Suppressor macrophage (primary cell): ENCODE measurements at places on chromosomes 11 and 22.

DNA sequence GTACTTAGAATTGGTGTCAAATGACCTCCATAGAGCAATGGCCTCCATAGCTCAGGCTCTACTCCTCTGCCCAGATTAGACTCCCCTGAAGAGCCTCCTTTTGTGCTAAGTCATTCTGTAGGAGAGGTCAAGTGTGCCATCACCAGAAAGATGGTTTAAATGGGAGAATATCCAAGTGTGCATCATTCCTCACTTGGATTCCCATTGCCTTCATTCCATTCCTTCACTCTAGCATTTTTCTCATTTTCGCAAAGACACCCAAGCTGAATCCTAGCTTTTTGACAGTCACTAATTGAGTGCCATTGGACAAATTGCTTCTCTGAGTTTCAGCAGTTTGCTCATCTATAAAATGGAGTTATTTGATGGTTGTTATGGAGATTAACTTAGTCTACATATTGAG, 16.9 kb downstream of the CLMP start:
- no peak for DNase-seq

- no peak for DNase-seq
Observed at GRCh38 chr22:21594865-21595452, 27.4 kb downstream of the UBE2L3 start.

DNA sequence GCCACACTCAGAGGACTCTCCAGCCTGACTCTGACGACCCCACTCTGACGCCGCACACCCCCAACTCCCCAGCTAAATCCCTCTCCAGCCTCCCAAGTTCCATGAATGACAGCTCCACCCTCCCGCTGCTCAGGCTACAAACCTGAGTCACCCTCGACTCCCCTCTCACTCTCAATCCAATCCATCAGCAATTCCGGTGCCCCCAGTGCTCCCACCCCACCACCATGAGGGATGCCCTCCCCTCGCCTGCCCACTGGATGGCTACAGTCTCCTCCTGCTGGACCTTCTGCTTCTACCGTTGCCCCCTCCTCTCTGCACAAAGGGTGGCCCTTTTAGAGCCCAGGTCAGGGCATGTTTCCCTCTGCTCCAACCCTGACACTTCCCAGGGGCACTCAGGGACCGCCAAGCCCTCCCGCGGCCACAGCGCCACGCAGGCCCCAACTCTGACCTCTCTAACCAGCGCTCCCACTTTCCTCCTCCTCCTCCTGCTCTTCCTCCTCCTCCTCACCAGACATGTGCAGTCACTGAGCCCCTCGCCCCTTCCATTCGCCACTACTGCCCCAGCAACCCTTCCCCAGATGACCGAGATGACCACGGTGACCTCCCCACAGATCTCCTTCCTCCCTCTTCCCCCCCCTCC, 69.5 kb upstream of the NUP50 start:
- DNase-seq = no peak

DNA sequence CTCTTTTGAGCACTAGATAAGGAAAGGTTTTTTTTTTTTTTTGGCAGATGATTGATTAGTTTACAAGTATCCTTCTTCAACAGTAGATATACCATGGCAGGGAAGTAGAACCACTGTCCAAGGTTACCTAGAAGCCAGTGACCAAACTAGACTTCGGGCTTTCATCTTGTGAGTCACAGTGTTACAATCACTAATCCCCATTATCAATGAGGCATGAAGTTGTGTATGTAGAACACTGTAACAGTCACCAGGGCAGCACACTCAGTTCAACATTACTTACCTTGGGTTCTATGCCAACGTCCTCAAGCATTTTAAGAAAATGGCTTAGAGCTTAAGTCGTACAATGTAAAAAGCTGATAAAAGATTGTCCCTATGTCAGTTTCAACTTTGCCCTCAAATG, 430.9 kb downstream of the ETS1 start:
- DNase-seq = no peak

DNA sequence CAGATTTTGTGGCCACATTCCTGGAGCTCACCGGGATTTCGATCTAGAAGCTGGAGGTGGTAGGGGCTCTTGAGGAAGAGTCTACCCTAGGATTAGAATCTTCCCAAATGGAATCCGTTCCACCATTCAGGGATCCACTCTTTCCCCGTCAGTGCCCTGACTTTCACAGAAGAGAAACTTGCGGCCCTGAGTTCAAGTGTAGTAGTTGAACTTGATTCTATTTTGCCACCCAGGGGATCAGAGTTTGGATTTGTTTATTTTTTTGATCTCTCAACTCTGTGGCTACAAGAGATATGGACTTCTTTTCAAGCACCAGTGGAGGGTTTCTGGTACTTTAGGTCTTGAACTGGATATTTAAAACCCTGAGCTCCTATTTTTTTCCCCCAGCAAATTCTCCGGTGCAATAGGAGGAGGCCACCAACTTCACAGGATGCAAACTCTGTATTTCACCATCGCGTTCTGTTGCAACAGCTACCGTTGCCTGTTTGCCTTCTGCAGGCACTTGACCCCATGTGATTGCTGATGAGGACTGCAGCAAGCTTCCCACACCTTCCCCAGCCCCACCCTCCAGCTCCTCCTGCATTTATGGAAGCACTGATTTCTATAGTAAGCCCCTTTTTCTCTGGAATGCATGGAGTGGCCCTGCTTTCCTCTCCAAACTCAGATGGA, 14.8 kb upstream of the MRGPRF start:
- DNase-seq = peak; percentile 93

- no peak for DNase-seq
Observed at GRCh38 chr11:76491644-76492043, 46.8 kb downstream of the EMSY start.

GRCh38 chr11:111395749-111396148, 16.7 kb upstream of the POU2AF1 start:
- DNase-seq = no peak

GRCh38 chr11:46514370-46514769, 79.5 kb downstream of the AMBRA1 start:
- no peak for DNase-seq

DNA sequence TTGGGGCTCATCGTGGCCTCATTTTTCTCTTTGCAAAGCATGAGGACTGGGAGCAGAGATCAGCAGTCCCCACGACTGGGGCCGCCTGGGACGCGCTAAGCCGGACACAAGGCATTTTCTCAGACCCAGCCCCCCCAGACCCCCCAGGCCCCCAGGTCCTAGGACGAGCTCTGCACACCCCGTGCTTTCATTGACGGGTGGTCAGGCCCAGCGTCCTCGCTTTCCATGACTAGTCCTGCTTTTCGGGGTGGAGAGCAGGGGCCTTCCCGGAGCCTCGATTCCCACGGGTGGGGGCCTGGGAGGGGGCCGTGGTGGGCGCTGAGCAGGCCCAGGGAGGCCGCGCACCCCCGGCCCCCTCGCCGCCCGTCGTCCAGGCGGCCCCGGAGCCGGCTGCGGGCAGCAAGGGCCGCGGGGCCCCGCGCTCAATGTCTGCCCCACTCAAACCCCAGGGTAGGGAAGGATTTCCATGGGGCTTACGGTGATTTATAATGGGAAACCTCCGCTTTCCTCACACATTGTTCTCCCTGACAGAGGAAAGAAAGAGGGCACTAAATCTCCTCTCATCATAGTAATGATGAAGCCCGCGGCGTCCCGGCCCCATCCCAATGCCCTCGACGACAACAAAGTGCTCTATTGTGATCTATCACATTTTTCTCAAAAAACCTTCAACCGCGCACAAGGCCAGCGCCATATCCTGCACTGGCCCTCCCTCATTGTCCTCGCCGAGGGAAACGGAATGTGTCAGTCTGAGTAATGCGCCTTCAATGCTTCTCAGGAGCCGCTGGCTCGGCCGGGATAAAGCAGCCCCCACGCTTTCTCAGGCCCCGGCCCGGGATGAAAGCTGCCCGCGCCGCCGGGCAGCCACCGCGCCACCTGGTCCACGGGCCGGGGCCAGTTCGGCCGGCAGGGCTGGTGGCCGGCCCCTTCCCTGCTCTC, 10.4 kb upstream of the LINC01488 start:
- no peak for DNase-seq

DNA sequence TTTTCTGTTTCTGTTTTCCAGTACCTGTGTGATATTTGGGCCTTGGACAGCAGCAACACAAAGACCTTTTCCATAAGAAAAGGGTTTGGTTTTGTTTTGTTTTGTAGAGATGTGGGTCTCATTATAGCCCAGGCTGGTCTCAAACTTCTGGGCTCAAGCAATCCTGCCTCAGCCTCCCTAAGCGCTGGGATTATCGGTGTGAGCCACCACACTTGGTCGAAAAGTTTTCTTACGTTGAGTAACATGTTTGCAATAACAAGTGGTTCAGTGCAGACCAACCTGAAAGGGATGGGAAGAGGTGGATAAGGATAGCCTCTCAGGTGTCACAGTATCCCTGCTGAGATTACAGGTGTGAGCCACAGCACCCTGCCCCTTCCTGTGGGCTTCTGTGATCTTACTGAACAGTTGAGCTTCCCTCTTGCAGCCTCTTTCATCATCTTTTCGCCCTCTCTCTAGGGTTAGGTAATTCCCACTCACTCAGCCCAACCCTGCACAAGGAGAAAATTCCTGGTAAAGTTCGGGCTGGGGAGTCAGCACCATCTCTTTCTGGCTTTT, 3.5 kb upstream of the MRPL48 start:
- peak; percentile 36 for DNase-seq

DNA sequence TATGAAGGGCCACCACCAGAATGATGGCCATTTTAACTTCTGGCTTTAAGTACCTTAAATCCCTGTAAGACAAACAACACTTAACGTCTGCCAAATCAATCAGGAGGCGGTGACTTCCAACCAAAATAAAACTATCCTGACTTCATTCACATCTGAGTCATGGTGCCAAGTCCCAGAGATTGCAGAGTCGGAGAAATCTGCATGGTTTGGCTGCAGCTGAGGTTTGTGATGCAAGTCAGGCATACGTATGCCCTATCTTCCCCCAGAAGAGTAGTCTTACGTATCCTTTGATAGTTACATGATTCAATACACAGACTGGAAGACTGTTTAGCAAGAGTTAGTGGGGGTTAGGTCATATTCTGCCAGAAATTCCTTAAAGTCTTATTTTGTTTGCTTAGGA, 1.7 kb upstream of the GAB2 start:
- DNase-seq = peak; percentile 97

- DNase-seq = peak; percentile 63
Observed at GRCh38 chr11:58028687-58029411, 1.9 kb upstream of the OR6Q1 start.

- no peak for DNase-seq
Observed at GRCh38 chr11:128860571-128861361, 6.3 kb downstream of the KCNJ1 start.

DNA sequence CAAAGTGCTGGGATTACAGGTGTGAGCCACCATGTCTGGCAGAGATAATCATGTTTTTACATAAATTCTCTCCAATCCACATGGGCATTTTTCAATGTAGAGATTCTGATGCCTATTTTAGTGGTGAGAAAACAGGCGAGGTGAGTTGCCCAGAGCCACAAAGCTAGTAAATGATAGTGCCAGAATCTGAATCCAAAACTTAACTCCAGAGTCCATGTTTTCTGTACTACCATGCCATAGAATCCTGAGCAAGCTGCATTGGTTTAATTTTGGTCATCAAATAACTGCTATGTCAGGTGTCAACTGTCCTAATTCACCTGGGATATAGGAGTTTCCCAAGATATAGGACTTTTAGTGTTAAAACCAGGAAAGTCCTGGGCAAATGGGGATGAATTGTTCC, 13.6 kb downstream of the NEFH start:
- DNase-seq = no peak

DNA sequence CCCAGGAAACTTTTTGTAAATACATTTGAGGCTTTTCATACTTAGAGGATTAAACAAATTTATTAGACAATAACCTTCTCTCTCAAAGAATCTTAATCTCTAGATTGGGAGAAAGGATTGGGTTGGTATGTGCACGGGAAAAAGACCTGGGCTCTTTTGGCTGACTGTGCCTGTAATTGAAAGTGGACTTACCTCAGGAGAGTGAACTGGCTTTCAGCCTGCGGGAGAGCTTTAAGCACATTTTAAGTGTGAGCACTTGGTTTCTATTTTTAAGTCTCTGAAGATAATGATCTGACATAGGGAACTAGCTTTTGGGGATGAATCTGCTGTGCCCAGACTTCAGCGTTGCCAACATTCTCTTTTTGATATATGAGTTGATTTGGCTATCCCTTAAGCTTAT, 35.8 kb downstream of the UVRAG start:
- DNase-seq = no peak

DNA sequence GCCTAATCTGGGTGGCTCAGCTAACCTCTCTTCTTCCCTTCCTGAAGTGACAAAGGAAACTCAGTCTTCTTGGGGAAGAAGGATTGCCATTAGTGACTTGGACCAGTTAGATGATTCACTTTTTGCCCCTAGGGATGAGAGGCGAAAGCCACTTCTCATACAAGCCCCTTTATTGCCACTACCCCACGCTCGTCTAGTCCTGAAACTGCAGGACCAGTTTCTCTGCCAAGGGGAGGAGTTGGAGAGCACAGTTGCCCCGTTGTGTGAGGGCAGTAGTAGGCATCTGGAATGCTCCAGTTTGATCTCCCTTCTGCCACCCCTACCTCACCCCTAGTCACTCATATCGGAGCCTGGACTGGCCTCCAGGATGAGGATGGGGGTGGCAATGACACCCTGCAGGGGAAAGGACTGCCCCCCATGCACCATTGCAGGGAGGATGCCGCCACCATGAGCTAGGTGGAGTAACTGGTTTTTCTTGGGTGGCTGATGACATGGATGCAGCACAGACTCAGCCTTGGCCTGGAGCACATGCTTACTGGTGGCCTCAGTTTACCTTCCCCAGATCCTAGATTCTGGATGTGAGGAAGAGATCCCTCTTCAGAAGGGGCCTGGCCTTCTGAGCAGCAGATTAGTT, 14.2 kb upstream of the UVRAG start:
- DNase-seq = no peak

DNA sequence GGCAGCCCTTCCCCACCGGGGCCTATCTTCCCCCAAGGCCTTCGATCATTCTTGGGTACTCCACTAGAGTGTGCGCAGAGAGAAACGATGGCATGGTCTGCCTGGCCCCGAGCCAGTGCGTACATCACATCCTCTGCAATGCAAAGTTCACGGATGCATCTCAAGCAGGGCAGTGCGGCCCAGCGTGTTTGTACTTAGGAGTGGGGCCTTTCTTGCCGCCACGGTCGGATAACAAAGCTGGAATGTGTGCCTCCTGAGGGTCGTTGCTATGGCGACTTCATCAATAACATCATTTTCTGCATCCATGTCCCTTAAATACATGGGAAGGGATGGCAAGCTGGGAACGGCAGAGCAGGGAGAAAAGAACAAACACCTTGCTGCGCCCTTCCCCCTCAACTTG, 73.9 kb downstream of the SCUBE1 start:
- DNase-seq = no peak

GRCh38 chr11:34644669-34645406, 23.9 kb downstream of the EHF start:
- DNase-seq = no peak

- DNase-seq = peak; percentile 80
Observed at GRCh38 chr22:28442264-28442710, 237.4 kb downstream of the TTC28 start.

- DNase-seq = no peak
Observed at GRCh38 chr11:42075180-42075579, 615.7 kb upstream of the LRRC4C start.

- no peak for DNase-seq
Observed at GRCh38 chr11:60854847-60855725, 664 bp downstream of the PTGDR2 start.

- DNase-seq = no peak
Observed at GRCh38 chr11:70024773-70025045, 53.4 kb upstream of the ANO1 start.

- DNase-seq = no peak
Observed at GRCh38 chr11:15493066-15493465, 378.3 kb downstream of the INSC start.

- no peak for DNase-seq
Observed at GRCh38 chr11:112612250-112612849, 348.9 kb upstream of the NCAM1 start.

- DNase-seq = no peak
Observed at GRCh38 chr11:33633251-33634003, 67.2 kb downstream of the C11orf91 start.

- no peak for DNase-seq
Observed at GRCh38 chr22:33756508-33756949, 163.7 kb downstream of the LARGE1 start.
